ENCODE measurements at places on chromosomes 3 and 15.

GRCh38 chr15:35910227-35910626, 364.3 kb upstream of the DPH6 start:
- DNase-seq, result no peak

- peak; percentile 45 for DNase-seq
Measured at GRCh38 chr3:194871143-194871863, 185.6 kb downstream of the FAM43A start.

DNA sequence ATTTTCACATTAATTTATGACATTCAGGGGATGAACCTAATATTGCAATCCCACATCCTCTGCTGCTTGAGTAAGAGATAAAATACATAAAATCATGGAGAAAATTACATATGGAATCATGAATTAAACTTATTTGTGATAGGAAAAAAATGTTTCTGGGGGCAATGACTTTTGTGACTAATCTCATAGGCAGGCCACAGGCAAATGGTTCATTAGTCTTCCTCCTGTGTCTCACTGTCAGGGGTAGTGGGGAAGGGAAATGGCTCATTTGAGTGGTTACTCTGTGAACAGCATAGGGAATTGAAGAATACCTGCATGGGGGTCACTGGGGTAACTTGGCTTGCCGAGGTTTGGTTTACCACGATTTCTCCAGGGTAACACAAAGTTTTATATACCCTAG, 72.0 kb downstream of the TFG start:
- DNase-seq, result no peak

DNA sequence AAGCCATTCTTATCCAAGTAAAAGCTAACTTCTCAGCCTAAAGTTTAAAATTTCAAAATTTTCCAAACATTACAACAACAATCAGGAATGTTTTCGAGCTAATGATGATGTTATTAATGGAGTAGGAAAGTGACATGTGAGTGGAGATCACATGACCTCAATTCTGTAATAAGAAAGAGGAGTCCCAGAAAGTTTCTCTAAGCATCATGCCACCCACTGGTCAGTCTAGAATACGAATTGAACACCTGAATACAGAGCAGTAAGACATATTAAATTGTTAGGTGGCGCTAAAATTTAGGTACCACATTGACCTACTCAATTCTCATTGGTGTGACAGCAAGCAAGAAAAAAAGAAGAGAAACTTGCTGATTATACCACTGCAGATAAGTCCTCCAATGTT, 163.9 kb downstream of the DCLK3 start:
- no peak for DNase-seq

GRCh38 chr3:120272286-120272685, 12.7 kb downstream of the GPR156 start:
- no peak for DNase-seq

DNA sequence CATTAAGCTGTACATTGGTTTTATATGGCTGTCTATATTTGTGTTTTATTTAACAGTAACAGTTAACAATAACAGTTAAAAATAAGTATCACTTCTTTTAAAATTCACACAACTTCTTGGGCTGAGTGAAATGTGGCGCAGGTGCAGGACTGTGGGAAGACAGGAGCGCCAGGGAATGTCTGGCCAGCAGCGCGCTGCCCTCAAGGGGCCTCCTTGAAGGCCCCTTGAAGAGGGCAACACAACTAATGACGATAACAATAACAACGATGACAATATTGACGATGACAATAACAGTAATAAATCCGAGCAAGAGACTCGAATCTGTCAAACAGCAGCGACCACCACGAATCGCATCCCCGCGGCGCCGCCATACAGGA, 411 bp upstream of the PPP2R3A start:
- DNase-seq, result no peak

DNA sequence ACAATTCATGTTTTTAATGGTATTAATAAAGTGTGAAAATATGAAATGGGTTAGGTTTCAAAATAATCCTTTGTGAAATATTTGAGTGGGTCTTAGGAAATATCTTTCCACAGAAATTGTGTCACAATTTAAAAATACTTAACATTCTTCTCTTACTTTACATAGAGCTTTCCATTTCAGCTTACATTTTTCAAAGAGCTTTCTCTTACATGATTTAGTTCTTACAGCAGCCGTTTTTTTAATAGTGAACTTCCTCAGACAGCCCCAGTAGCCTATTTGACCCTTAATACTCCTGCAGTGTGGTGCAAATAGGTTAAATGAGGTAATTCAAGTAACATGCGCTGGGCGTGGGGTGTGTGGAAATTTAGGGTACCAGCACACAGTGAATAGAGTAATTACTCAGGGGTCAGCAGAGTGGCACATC, 21.8 kb downstream of the P2RY12 start:
- DNase-seq, result no peak

GRCh38 chr15:99507504-99508310, 58.1 kb upstream of the MEF2A start:
- DNase-seq, result no peak

DNA sequence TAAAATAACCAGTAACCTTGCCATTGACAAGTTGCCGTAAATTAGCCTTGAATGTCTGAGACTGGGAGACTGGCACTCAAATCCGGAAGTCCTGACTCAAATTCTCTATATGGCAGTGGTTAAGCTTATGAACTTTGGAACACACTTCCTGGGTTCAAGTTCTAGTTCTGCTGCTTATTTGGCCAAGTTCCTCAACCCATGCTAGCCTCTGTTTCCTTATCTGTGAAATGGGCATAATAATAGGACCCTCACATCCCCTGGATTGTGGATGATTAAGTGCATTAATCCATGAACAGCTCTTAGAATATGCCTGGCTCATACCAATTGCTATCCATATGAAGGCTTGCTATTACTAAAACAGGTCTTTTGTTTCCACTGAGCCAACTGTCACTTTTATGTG, 311.5 kb downstream of the EDEM1 start:
- no peak for DNase-seq

GRCh38 chr3:52712291-52713212, 6.6 kb downstream of the SPCS1 start:
- no peak for DNase-seq

DNA sequence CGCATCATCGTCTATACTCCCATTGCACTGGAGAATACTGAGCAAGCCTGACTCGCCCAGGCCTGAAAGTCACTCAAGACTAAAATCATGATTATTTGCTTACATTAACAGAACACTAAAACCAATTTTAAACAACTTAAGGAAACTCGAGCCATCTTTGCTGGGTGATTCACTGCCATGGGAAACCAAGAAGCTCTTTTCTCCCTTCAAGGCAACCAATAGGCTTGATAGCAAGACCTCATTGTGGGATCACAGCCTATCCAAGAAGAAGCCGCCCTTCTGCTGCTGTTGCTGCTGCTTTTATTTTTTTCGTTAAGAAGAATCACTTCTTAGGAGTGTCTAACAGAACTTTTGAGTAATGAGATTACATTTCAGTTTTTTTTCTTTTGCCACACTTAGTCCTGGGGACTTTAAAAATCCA, 479.4 kb downstream of the FOXP1 start:
- DNase-seq, result no peak

- no peak for DNase-seq
Measured at GRCh38 chr15:96381463-96381862, 51.0 kb downstream of the NR2F2 start.

GRCh38 chr3:188900421-188900951, 271.3 kb upstream of the TPRG1 start:
- DNase-seq, result no peak

DNA sequence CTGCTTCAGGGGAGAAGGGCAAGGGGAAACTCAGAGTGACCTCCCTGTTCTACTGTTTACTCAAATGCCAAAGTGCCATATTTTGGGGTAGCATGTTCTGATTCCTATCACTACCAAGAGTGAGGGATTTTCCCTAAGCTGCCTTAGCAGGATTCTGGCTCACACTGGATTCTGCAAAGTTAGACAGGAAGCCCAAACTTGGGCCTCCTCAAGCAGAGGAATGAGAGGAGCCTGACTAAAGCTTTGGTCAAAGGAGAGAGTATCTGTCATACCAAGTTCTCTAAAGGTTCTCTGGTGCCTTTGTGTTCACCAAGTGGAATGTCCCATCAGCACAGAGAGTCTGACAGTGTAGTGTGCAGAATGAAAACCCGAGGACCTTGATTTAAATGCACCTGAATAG, 8.8 kb upstream of the RARB start:
- no peak for DNase-seq

DNA sequence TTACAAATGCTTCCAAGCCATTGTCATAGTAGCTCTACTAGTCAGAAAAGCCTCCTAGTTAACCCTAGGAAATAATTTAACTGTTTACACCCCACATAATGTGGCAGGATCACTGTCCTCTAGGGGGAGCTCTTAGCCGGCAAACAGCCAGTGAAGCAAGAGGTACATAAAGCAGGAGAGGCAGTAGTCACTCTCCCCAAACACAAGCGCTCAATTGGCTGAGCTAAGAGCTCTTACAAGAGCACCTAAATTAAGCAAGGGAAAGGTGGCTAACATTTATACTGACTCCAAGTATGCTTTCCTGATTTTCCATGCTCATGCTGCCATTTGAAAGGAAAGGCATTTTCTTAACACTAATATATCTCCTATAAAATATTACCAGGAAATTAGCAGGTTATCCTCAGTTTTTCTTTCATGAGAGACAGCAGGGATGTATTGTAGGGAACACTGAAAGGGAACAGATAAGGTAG, 37.6 kb downstream of the NCEH1 start:
- no peak for DNase-seq

DNA sequence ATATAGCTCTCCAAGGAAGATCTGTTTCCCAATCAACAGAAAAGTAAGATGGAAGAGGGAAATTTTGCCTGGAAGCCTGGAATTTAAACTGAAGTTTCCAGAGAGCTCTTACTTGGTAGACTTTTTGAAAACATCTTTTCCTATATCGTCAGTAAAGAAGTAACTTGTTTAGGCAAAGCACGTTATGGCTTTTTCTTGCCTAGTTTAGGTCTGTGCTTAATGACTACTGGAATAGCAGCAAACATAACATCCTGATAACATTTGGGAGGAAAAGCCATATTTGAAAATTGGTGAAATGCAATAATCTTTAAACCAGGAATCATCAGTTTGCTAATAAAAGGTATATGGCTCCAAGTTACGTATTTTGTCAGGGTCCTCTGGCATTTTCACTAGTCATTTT, 160.4 kb upstream of the CGNL1 start:
- DNase-seq, result no peak

- DNase-seq, result no peak
Measured at GRCh38 chr3:13420831-13421765, 976 bp upstream of the NUP210 start.

GRCh38 chr3:196149375-196149774, 61.8 kb downstream of the ZDHHC19 start:
- DNase-seq, result no peak

DNA sequence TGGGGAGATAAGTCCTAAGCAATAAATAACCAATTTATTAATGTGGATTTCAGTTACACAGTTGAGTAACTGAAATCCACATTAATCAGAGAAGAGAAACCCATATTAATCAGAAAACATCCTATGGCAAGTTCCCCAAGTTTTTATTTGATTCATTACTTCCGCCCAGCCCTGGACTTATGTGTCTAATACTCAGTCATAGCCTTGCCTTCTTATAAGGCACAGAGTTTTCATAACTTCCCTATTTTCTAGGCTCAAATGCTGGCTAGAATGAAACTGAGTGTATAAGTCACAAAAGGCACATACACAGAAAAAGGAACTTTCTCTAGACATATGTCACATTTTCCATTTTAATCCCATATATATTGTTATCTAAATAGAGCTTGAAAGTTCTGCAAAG, 28.8 kb downstream of the CD47 start:
- DNase-seq, result no peak

- DNase-seq, result no peak
Measured at GRCh38 chr3:155069729-155070128, 10.4 kb upstream of the MME start.

DNA sequence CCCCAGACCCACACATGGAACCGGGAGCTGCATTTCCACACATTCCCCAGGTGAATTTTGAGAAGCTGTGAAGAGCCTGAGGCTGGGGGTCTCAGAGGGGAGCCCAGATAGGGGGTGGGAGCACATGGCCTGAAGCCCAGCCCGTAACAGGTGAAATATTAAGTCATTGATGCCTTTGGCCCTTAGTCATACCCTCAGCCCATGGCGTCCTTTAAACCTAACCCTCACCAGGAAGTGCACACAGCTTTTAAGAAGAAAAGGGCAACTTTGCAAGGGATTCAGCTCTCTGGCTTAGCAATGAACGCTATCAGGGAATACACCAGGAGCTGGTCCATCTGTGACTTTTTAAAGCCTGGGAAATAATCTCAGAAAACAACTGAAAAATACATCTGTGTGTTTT, 40.6 kb downstream of the WNT7A start:
- no peak for DNase-seq

DNA sequence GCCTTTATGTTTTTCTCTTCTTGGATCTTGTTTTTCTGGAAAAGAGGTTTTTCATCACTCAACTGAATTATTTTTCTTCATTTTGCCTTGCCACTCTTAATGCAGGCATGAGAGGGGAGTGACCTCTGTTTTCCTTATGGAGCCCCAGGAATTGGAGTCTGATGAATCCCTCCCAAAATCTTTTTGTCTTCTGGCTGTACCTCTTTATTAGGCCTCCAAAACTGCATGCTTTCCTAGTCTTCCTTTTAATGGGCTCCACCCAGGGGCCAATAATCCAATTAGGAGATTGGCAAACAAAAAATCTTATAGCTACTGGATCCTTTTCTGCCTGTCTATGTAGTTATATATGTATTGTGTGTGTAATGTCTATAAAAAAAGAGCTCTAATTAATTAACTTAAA, 192.4 kb upstream of the PEX5L start:
- DNase-seq, result no peak

GRCh38 chr3:132592216-132592615, 4.9 kb upstream of the ACKR4 start:
- no peak for DNase-seq

- DNase-seq, result no peak
Measured at GRCh38 chr3:59320080-59320479, 270.3 kb upstream of the CFAP20DC start.

DNA sequence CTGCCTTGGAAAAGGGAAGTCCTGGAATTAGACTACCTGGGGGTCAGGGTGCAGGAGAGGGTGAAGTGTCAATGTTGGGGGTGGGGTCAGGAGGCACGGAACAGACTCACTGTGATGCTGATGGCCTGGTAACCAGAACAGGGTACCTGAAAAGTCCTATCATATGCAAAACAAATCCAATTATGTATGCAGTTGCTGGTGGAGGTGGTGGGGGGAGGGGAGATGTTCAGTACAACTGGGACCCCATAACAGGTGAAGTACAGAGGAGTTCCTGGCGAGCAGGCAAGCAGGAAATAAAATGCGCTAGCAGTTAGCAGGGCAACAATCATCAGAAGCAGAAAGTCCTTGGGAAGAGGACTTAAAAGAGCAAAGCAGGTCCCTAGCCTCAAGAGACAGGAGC, 4.2 kb upstream of the KATNBL1 start:
- DNase-seq, result no peak
